ENCODE measurements at places on chromosomes 7 and 10.

DNA sequence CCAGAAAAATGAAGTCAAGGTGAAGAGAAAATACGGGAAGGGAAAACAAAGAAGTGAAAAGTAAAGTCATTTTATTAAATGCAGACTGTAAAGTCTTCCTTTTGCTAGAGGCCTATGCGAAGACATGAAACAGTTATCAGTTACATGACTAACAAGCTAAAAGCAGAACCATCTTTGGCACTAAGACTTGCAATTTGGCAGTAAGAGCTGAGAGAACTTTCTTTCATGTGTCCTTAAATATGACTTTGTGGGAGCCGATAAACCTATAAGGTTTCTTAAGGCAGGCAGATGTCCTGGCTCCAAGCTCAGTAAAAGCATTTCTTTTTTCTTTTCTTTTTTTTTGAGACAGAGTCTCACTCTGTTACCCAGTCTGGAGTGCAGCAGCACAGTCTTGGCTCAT, 10.4 kb downstream of the ANLN start:
- no peak for DNase-seq

GRCh38 chr10:58645416-58646146, 132.9 kb downstream of the BICC1 start:
- no peak for DNase-seq

GRCh38 chr7:1781369-1781768, 111.3 kb downstream of the ELFN1 start:
- DNase-seq, result no peak

DNA sequence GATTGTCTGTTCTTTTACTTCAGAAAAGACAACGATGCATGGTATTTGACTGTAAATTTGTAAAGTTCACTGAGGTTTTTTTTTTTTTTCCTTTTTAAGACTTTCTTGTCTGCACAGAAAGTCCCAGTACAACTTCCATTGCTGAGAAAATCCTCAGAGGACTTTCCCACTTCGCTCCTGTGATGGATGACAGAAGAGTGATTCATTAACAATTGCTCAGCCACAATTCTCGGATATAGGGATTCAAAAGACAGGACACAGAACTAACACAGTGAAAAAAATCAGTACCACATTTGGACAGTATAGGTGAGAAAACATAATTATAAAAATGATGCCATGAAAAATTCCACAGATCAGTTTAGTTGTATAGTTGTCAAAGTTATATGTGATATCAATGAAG, 48.0 kb downstream of the SEC23IP start:
- DNase-seq, result no peak

DNA sequence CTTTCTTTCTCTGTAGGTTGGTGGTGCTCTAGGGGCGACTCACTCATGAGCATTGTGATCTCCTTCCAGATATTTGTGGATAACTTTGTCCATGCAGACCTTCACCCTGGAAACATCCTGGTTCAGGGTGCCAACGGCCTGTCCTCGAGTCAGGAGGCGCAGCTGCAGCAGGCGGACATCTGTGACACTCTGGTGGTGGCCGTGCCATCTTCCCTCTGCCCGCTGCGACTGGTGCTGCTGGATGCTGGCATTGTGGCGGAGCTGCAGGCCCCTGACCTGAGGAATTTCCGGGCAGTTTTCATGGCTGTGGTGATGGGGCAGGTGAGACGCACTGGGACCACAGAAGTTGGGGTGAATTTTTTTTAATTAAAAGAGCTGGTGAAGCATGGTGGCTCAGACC, 9.6 kb upstream of the NDUFB2 start:
- no peak for DNase-seq

- DNase-seq, result no peak
Measured at GRCh38 chr7:37960483-37960882, 40.0 kb downstream of the EPDR1 start.
